Adipocyte (in vitro differentiated cells): ENCODE measurements at places on chromosomes 7 and 10.

DNA sequence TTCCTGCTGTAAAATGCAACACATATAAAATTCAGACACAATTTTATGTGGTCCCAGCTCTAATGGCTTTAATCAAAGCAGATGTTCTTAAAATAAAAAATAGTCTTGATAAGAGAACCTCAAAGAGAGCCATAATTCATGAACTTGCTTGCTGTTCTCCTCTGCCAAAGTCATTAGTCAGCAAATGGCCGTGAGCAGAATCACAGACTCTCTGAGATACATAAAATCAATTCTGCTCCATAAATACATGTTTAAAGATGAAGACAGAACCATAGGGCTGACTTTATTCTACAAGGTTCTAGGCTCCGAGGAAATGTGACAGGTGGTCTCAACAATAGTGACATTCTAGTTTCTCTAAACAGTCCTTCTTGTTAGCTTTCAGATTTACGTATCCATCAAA lies 29.8 kb downstream of the HSPA12A start:
- no peak for DNase-seq

GRCh38 chr10:49605216-49605938 lies 4.7 kb upstream of the SLC18A3 start:
- no peak for DNase-seq

- no peak for DNase-seq
Observed at GRCh38 chr10:72068901-72069446, 19.4 kb downstream of the SPOCK2 start.

- peak; percentile 25 for DNase-seq
Observed at GRCh38 chr7:65798111-65799075, 74.5 kb upstream of the VKORC1L1 start.

- DNase-seq: peak; percentile 53
Observed at GRCh38 chr7:147894271-147894670, 696.3 kb upstream of the C7orf33 start.

GRCh38 chr10:13450069-13450468 lies 78.7 kb downstream of the BEND7 start:
- peak; percentile 33 for DNase-seq

DNA sequence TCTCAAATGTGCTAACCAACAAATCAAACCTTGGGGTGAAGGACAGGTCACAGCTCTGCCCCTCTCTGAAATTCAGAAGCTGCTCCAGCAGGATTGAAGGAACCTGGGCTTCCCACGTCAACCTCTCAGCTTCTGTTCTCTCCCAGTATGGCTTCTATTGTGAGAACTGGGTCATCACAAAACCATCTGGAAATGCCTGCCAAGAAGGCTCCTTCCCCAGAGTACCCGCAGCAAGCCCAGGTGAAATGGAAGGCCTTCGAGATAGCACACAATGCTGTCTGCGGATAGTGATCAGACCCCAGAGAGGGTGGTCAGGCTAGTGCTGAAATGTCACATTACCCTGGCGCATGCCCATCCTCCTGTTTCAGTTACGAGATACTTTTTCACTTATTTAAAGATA lies 16.4 kb upstream of the PROSER2 start:
- DNase-seq: no peak

GRCh38 chr7:81267508-81267907 lies 348.7 kb upstream of the SEMA3C start:
- no peak for DNase-seq

- no peak for DNase-seq
Observed at GRCh38 chr10:125081931-125082330, 78.4 kb downstream of the CTBP2 start.

GRCh38 chr10:49347827-49348226 lies 48.1 kb downstream of the DRGX start:
- no peak for DNase-seq

- no peak for DNase-seq
Observed at GRCh38 chr10:114593240-114593792, 64.8 kb downstream of the ABLIM1 start.

DNA sequence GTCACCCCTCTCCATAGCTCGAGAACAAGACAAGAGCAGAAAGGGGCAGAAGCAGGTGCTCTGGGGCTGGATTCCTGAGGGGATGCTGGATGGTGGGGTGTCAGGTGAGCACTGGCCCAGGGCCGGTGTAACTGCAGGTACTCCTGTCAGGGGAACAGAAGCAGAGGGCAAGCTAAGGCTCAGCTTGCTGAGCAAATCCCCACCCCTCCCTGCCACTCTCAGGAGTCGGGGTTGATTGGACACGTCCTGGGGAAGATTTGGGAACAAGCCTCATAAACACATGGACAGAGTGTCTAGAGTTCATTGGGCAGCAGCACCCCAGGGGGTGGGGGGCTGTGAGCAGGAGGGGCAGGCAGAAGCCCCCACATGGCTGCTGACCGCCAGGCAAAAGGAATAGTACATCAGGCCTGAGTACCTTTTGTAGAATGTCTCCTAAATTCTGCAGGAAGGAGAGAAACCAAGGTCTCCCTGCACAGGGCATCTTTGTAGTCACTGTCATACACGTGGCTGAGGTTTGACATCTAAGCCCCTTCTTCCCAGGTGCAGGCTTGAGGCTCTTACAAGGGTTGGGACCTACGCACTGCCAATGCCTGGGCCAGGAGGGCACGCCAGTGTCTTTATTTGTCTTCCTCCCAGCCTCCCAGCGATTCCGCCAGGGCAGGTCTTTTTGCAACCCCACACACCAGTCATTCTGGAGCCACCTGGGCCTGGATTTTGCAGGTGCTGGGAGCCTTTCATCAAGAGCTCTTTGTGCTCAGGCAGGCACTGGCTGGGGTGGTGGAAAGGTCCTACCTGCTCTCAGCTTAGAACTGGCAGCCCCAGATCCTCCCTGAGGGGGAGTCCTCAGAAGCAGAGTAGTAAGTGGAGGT lies 2.8 kb downstream of the CALML3 start:
- no peak for DNase-seq

DNA sequence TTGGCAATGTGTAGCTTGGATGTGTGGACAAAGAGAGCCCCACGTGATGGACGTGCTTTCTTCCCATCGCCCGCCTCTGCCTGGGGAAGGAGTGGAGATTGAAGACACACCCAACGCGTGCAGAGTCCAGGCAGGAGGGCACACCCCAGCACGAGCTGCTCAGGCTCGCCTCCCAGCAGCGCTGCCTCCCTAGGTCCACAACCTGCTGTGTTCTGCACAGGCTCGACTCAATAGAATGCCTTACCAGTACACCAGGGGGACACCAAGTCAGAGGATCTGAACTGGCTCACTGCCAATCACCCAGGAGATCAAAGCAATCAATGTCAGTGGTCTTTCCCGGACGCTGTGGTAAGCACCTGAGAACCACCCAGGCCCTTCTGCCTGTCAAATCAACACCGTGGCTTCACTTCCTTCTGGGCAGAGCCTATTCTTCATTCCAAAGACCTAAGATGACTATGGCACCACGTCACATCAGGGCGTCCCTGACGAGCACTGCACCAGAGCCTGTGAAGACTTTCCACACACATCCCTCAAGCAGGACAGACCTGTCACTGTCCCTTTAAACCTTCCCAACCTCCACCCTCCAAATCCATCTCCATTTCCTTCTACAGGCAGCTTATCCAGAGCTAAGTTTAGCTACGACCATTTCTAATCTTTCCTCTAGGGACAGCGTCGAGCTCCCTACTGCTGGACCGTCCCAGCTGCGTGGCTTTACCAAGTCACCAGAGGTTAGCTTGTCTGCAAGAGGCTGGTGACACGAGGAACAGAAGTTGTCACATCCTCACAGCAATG lies 72.3 kb downstream of the AMZ1 start:
- peak; percentile 22 for DNase-seq
